ENCODE measurements at places on chromosomes 1 and 21. TPM values are rescaled to one million over a fixed set of nuclear protein-coding genes. Genes with fewer than 3 reads are reported as not detected.

SPATA46 gene
- total RNA-seq, result not detected

RXFP4 gene
- 2.1 TPM for total RNA-seq

- no peak overlapping the region for H3K27ac ChIP-seq
- H3K36me3 ChIP-seq, result no peaks in the 10 kb centered on the region
- no peaks in the 10 kb centered on the region for H3K4me1 ChIP-seq
- DNase-seq, result no peak
- no peak overlapping the region for H3K4me3 ChIP-seq
- H3K27me3 ChIP-seq, result no peaks in the 10 kb centered on the region
Measured at GRCh38 chr1:183435497-183435896, 17.3 kb upstream of the NMNAT2 start.

GRCh38 chr1:182962554-182963115, 9.7 kb upstream of the SHCBP1L start:
- no peaks in the 10 kb centered on the region for H3K4me1 ChIP-seq
- peak; percentile 81 for DNase-seq
- H3K27me3 ChIP-seq, result no peaks in the 10 kb centered on the region
- no peaks in the 10 kb centered on the region for H3K36me3 ChIP-seq
- no peak overlapping the region for H3K4me3 ChIP-seq

GRCh38 chr1:110440877-110441276, 10.1 kb upstream of the PROK1 start:
- DNase-seq, result no peak
- H3K27me3 ChIP-seq, result no peaks in the 10 kb centered on the region
- H3K4me1 ChIP-seq, result no peaks in the 10 kb centered on the region

DNA sequence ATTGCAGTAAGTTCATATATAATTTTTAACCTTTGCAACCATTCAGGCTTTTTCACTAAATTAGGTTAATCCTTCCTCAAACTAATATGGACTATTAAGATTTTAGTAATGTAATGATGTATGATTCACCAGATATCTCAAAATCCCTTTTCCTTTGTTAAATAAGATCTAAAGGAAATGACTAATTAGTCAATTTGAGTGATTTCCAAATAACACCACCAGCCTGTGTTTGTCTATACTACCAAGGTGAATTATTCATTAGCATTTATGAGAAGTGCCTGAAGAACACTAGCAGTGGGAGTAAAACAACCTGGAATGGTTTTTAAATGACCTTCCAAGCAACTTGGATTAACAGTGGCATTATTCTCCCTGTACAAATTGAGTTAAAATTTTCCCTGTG, 670.6 kb upstream of the PKN2 start:
- H3K4me3 ChIP-seq, result no peak overlapping the region
- H3K36me3 ChIP-seq, result no peaks in the 10 kb centered on the region
- no peak for DNase-seq
- H3K27me3 ChIP-seq, result no peaks in the 10 kb centered on the region
- no peaks in the 10 kb centered on the region for H3K4me1 ChIP-seq
- no peak overlapping the region for H3K27ac ChIP-seq

DNA sequence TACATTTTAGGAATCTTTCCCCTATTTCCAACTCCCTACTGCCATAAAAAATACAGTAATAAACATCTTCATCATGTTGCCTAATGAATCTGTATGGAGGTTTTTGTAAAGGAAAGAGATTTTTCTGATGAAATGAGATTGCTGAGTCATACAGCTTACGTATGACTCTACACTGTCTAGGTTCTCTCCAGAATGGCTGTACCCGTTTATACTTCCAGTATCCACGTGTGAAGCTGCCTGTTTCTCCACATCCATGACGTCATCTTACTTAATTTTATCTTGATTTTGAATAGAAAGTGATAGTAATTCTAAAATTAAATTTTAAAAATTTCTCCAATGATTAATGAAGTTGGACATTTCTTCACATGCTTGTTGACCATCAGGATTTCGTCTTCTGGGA, 103.7 kb downstream of the COQ8A start:
- H3K36me3 ChIP-seq, result peaks cover 25% of the 10 kb centered on the region
- DNase-seq, result no peak
- H3K27me3 ChIP-seq, result no peaks in the 10 kb centered on the region

DNA sequence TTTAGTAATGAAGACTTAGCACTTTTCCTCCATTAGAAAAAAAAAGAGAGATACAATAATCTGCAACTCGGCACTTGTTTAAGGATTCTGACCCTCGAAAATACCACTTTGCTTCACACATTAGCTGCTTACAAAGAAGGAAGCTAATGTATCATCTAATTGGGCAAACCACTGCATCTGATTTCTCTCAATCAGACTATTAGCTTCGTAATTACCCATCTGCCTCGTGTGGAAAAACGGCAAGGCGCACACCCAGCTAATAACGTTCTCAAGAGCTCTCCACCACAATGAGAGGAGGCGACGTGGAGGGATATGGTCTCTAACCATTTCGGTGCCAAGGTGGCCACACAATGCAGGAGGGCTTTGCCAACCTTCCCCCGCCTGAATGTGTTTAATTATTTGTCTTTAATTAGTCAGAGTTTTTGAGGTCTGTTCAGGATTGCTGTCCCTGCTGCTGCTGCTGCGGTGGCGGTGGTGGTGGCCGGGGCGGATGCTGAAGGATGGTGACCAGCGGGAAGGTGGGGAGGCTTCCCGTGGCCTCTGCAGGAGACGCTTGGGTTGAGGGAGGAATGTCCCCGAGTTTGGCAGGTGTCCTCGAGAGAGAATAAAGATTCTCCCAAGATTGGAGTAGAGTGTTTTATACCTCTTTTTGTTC, 374.5 kb downstream of the RPS6KC1 start:
- H3K4me1 ChIP-seq, result no peaks in the 10 kb centered on the region
- no peak for DNase-seq
- no peak overlapping the region for H3K4me3 ChIP-seq
- H3K36me3 ChIP-seq, result no peaks in the 10 kb centered on the region
- H3K27me3 ChIP-seq, result no peaks in the 10 kb centered on the region

Measured in transverse colon (tissue), 4 donors.